ENCODE measurements at places on chromosomes 12 and 14. TPM values are rescaled to one million over a fixed set of nuclear protein-coding genes. Genes with fewer than 3 reads are reported as not detected.

KRT75 gene
- not detected for total RNA-seq

PELI2 gene
- 28.9 TPM for total RNA-seq

SSTR1 gene
- total RNA-seq = 10.9 TPM

GPR162 gene
- 4.1 TPM for total RNA-seq

GALC gene
- total RNA-seq = 40.8 TPM

PAPLN gene
- 27.2 TPM for total RNA-seq

KRT73 gene
- total RNA-seq = 1.2 TPM

RBP5 gene
- not detected for total RNA-seq

IL26 gene
- total RNA-seq = not detected

GLI1 gene
- total RNA-seq = 2.1 TPM

HHIPL1 gene
- 0.95 TPM for total RNA-seq

DBX2 gene
- not detected for total RNA-seq
